Fibroblast of lung (primary cell): ENCODE measurements at places on chromosomes 7 and 10. TPM values are rescaled to one million over a fixed set of nuclear protein-coding genes. Genes with fewer than 3 reads are reported as not detected.

Gene TCAF2
- total RNA-seq: 1.3 and 1.5 TPM in 2 replicates

Gene TMEM176A
- total RNA-seq: 14.2 and 61.1 TPM in 2 replicates

Gene BTBD16
- not detected in 2 replicates for total RNA-seq

Gene PYROXD2
- total RNA-seq: 12.8 and 16.0 TPM in 2 replicates

Gene CALML3
- not detected in 2 replicates for total RNA-seq

Gene CEP55
- total RNA-seq: 2.1 and 19.0 TPM in 2 replicates

Gene TRIM73
- 0.51 and 1.3 TPM in 2 replicates for total RNA-seq

Gene ERVW-1
- total RNA-seq: not detected in 2 replicates

Gene PCLO
- 0.17 TPM in 1 of 2 replicates, not detected in the other for total RNA-seq

Gene APBB1IP
- total RNA-seq: 1.5 and 3.1 TPM in 2 replicates

Gene KLLN
- total RNA-seq: 0.51 and 0.66 TPM in 2 replicates

Gene LIPJ
- under 0.01 and 0.26 TPM in 2 replicates for total RNA-seq

Gene ABCB1
- 0.77 and 4.8 TPM in 2 replicates for total RNA-seq

Gene PTCD1
- total RNA-seq: 7.2 and 8.1 TPM in 2 replicates

Gene TFEC
- under 0.01 and 0.17 TPM in 2 replicates for total RNA-seq

Gene SPDYE9
- not detected in 2 replicates for total RNA-seq

Gene PNPLA8
- total RNA-seq: 35.7 and 36.7 TPM in 2 replicates

Gene SEC61G
- 143 and 192 TPM in 2 replicates for total RNA-seq

Gene RP9
- total RNA-seq: 9.2 and 19.2 TPM in 2 replicates

Gene PRKAR2B
- total RNA-seq: 12.6 and 14.7 TPM in 2 replicates

Gene LIPK
- total RNA-seq: not detected in 2 replicates

Gene PNLIP
- total RNA-seq: not detected in 2 replicates

Gene ADRA2A
- under 0.01 TPM in 2 replicates for total RNA-seq

Gene GFRA1
- total RNA-seq: 6.3 and 23.1 TPM in 2 replicates

Gene ZNF511
- 23.6 and 27.7 TPM in 2 replicates for total RNA-seq

Gene UCMA
- not detected in 2 replicates for total RNA-seq

Gene EXOSC1
- total RNA-seq: 32.7 and 33.1 TPM in 2 replicates

Gene ZNF783
- total RNA-seq: 8.7 and 11.4 TPM in 2 replicates

Gene MYH16
- not detected in 2 replicates for total RNA-seq

Gene AKR1B15
- not detected in 2 replicates for total RNA-seq

Gene EXOC4
- 118 and 158 TPM in 2 replicates for total RNA-seq

Gene ADARB2
- total RNA-seq: not detected in 2 replicates

Gene FAM170B
- total RNA-seq: not detected in 2 replicates

Gene NPC1L1
- total RNA-seq: under 0.01 TPM in 2 replicates

Gene SEPTIN14
- total RNA-seq: not detected in 2 replicates

Gene MMP21
- total RNA-seq: 0.17 and 0.26 TPM in 2 replicates

Gene FKBP6
- not detected in 2 replicates for total RNA-seq

Gene RUFY2
- total RNA-seq: 18.2 and 25.9 TPM in 2 replicates

Gene TMEM130
- total RNA-seq: 0.26 and 0.66 TPM in 2 replicates

Gene SAP25
- total RNA-seq: not detected in 2 replicates

Gene LLCFC1
- total RNA-seq: not detected in 2 replicates

Gene VIPR2
- total RNA-seq: under 0.01 TPM in 1 of 2 replicates, not detected in the other

Gene FOXI2
- total RNA-seq: not detected in 2 replicates

Gene ODAD2
- 1.3 and 1.5 TPM in 2 replicates for total RNA-seq

Gene DYDC2
- total RNA-seq: not detected in 2 replicates

Gene ETV1
- total RNA-seq: 12.8 and 26.4 TPM in 2 replicates

Gene SPACDR
- under 0.01 and 0.50 TPM in 2 replicates for total RNA-seq

Gene EN2
- under 0.01 TPM in 1 of 2 replicates, not detected in the other for total RNA-seq
